ENCODE measurements at places on chromosomes 5 and 9. TPM values are rescaled to one million over a fixed set of nuclear protein-coding genes. Genes with fewer than 3 reads are reported as not detected.

DNA sequence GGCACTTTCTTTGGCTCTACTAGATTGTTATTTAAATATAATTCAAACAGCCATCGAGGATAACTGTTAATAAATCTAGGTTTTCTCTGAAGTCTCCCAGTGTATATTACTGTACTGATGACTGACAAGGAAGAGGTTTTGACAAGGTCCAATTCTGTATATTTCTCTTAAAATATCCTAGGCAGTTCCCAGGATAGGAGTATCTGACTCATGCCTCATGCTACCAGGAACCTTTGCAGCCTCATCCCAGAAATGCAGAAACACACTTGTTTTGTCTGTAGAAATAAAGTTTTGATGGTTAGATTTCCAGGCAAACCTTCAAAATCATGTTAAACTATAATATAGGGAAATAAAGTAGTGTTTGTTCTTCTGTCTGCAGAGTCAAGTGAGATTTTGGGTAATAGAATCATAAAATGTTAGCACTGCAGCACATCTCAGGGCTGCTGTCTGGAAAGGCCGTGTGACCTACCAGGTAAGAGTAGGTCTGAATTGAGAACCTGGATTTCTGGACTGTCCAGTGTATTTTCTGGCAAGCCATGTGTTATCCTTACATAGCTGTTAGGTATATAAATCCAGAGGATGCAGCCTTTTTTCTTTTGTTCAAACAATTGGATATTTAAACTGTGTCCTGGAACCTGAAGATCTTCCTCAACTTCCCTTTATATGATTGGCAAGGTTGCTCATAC is 8.3 kb downstream of the UBE2D2 start:
- no peak for DNase-seq

GRCh38 chr5:143828710-143829109 is 16.7 kb downstream of the HMHB1 start:
- no peak for DNase-seq

DNA sequence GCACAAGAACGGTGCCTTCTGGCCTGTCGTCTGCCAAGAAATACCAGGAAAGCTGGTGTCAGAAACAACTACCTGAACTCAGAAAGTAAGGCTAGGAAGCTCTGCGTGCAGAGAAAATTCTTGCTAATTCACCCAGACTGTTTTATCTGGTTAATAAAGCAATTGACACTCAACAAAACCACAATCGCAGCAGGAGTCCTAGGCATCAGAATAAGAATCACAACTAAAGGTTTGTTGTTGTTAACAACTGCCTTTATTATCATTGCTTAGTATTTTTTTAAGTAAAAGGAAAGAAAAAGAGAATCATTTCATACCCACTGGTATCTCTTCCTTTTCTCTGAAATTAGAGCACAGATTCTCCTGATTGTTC is 3.9 kb upstream of the ISL1 start:
- no peak for DNase-seq

DNA sequence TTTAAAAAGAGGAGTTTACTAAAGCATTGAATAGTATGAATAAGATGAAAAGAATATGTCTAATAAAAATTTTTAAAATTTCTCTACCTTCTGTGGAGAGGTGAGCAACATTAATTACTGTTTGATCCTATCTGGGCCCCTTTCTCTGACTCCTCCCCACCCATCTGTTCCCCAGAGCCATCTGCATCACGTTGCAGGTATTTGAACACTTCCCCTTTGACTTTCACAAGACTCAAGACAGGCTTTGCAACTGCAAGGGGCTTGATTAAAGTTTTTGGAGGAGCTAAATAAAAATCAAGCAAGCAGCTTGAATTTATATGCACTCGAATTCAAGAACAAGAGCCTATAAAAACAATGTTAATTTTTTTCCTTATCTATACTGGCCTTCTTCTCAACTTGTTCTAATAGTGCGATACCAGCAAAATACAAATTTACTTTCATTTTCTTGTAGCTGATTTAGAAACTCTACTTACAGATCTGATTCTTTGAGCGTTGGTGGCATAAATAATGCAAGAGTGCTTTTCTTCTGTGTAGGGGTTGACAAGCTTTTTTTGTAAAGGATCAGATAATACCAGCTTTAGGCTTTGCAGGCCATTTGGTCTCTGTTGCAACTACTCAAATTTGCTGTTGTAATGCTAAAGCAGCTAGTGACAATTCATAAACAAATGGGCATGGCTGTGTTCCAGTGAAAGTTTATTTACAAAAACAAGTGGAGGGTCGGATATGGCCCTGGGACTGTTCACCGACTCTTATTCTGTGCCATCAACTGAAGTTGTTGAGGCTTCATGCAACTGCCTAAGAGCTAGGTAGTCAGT is 21.2 kb downstream of the TXNDC8 start:
- no peak for DNase-seq

Gene DDX46
- 67.2 TPM for total RNA-seq

Measured in natural killer cell (primary cell).